ENCODE measurements at places on chromosomes 6 and 20.
A peak's percentile ranks its signal among the peaks of the same experiment; 100 is the strongest.

DNA sequence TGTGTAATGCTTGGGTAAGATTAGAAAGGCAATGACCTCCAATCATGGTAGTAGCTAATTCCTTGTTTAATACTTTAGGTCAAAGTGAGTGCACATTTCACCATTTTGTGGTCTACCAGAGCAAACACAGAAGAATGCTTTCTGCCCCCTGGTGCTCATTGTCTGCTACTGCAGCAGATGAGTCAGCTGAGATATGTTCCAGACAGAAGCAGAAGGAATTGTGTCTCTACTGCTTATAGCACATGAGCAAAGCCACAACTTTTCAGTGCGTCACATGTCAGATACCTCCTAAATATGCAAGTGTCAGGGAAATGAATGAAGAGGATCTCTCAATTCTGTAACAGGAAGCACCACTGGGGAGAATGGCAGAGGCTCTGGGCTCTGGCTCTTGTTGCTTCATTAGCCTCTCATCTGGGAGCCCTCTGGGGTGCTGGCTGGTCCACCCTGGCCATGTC, 308.9 kb downstream of the ALDH8A1 start:
- DNase-seq = peak; percentile 91

- peak; percentile 27 for DNase-seq
Observed at GRCh38 chr20:43375591-43375990, 82.1 kb upstream of the SRSF6 start.

DNA sequence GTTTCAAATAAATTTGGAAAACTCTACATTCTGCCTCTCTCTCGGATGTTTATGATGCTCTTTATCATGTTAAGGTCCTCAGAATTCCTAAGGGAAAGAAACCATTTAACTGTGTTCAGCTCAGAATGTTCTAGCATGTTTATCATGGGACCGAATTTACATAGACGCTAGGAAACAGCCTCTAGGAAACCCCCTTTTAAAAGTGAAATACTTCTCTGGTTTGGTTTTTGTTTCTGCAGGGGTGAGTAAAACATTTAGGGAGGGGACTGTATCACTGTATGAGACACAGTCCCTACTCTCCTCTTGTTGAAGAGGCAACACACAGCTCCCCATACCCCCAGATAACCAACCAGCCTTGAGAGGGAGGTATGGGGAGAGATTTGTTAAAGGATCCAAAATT, 267.6 kb upstream of the SUPT3H start:
- no peak for DNase-seq

DNA sequence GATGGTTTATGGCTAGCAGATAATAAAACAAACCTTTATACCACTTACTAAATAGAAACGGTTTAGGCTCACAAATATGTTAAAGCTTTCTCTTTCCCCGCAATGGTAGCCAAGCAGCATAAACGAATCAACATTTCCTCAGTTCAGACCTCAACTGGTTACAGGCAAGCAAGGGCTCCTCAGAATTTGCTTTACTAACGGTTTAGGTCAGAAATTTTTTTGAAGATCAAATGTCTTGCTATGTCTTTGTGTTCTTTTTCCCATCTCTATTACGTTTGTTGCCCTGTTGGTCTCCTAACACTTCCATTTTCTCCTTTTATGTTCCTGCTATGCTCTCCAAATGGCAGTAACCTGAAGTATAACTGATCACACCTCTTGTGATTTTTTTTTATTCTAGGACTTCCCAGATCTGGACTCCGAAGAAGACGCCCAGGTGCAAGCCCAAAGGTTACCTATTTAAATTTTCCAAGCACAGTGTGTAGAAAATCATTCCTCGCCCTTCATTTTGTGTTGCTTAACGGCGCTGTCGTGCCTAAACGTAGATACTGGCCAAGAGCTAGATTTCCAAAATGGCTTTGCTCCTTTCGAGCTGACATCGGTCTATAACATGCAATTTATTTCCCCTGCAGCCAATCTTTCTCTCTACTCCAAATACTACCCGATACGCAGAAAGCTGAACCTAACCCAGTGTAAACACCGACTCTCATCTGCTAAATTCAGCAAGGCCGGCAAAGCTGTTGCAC, 717 bp upstream of the ASF1A start:
- DNase-seq = peak; percentile 70

GRCh38 chr6:105135907-105136430, 43.8 kb downstream of the POPDC3 start:
- DNase-seq = peak; percentile 39

- no peak for DNase-seq
Observed at GRCh38 chr6:52739134-52739533, 24.1 kb downstream of the GSTA2 start.
